ENCODE measurements at places on chromosomes 3 and 15. TPM values are rescaled to one million over a fixed set of nuclear protein-coding genes. Genes with fewer than 3 reads are reported as not detected.

- DNase-seq = no peak
Measured at GRCh38 chr3:159166899-159167586, 365.2 kb downstream of the MFSD1 start.

The ATP13A4 gene
- total RNA-seq = 0.64 TPM

- DNase-seq = no peak
Measured at GRCh38 chr15:79130535-79131130, 40.1 kb upstream of the RASGRF1 start.

- DNase-seq = no peak
Measured at GRCh38 chr3:38149708-38150107, 11.2 kb downstream of the MYD88 start.
